ENCODE measurements at places on chromosomes 7 and 10.

GRCh38 chr7:55409482-55410225, 44.5 kb downstream of the LANCL2 start:
- no peak for DNase-seq

GRCh38 chr7:151017370-151017952, 6.8 kb downstream of the ATG9B start:
- no peak for DNase-seq

- no peak for DNase-seq
These were observed 33.1 kb downstream of the DENND2A start for GRCh38 chr7:140607441-140607989.

- no peak for DNase-seq
These were observed 629.0 kb downstream of the CCSER2 start for GRCh38 chr10:84957427-84957826.

- DNase-seq: no peak
These were observed 81.0 kb upstream of the SLF2 start for GRCh38 chr10:100831742-100832141.

GRCh38 chr7:123003539-123004126, 8.1 kb upstream of the TAS2R16 start:
- DNase-seq: no peak

DNA sequence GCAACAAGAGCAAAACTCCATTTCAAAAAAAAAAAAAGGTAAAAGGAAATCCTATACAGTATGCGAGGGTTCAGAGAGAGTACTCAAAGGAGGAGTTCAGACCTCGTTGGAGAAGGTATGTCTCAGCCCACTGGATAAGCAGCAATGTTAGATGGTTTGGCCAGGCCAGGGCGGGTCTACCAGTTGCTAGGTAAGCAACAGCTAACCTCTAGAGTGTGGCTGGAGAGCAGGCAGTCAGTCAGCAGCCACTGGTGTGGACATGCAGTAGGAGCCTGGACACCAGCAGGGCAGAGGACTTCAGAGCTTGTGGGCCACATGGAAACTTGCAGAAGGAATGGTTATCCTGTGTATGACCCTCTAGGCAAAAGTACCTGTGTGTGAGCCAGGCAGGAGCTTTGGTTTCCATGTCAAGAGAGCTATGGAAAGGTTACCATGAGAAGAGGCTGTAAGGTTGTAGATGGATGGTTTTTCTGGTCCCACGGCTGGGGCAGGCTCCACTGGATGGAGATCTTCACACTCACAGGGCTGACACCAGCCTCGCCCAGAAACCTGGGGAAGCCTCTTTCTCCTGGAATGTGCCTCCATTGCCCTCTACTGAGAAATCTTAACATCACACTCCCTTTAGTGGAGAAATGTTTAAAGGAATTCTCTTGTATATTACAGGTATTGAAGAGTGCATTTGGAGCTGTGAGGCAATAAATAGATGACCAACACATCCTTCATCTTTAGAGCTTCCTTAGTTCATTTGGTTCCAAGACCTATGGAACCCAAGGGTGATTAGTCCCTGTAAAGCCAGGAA, 63.6 kb downstream of the CCDC186 start:
- no peak for DNase-seq

DNA sequence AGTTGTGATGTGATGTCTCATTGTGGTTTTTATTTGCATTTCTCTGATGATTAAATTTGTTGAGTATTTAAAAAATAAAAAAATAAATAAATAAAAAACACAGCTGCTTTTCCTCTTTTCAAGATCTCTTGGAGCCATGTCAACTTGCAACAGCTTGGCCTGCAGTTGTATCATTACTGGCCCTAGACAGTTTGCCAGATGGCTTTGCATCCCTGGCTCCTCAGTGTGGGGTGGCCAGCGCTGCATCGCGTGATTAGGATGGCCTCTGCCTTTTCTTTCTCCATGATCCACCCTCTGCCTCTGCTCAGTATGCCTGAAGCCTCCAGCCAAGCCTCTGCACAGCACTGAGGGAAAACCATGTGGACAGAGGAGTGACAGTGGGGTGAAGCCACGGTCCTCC, 96.8 kb downstream of the PPP1R3C start:
- DNase-seq: no peak

GRCh38 chr7:108824840-108825580, 255.3 kb downstream of the DNAJB9 start:
- DNase-seq: peak; percentile 69

- DNase-seq: no peak
These were observed 2.8 kb upstream of the CDH23 start for GRCh38 chr10:71393841-71394475.

- no peak for DNase-seq
These were observed 2.7 kb downstream of the MXI1 start for GRCh38 chr10:110209926-110210673.

GRCh38 chr10:20598590-20598989, 298.5 kb downstream of the NEBL start:
- peak; percentile 57 for DNase-seq

- no peak for DNase-seq
These were observed 50.1 kb upstream of the IFRD1 start for GRCh38 chr7:112400141-112400540.

DNA sequence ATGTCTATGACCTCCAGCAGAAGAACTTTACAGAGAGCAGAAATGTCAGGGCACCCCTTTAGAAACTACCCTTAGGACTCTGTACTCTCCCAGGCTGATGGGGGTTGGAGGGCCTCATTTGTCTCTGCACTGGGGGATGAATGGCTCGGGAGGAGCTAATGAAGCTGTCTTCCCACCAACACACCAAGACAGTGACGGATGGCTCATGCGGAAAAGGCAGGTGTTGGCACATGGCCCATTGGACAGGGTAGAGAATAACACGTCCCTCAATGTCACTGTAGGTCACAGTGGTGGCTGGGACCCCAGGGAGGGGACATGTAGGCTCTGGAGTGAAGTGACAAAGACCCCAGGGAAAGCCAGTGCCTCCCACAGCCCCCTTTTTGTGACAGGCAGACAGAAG, 64.0 kb upstream of the PCBD1 start:
- no peak for DNase-seq

DNA sequence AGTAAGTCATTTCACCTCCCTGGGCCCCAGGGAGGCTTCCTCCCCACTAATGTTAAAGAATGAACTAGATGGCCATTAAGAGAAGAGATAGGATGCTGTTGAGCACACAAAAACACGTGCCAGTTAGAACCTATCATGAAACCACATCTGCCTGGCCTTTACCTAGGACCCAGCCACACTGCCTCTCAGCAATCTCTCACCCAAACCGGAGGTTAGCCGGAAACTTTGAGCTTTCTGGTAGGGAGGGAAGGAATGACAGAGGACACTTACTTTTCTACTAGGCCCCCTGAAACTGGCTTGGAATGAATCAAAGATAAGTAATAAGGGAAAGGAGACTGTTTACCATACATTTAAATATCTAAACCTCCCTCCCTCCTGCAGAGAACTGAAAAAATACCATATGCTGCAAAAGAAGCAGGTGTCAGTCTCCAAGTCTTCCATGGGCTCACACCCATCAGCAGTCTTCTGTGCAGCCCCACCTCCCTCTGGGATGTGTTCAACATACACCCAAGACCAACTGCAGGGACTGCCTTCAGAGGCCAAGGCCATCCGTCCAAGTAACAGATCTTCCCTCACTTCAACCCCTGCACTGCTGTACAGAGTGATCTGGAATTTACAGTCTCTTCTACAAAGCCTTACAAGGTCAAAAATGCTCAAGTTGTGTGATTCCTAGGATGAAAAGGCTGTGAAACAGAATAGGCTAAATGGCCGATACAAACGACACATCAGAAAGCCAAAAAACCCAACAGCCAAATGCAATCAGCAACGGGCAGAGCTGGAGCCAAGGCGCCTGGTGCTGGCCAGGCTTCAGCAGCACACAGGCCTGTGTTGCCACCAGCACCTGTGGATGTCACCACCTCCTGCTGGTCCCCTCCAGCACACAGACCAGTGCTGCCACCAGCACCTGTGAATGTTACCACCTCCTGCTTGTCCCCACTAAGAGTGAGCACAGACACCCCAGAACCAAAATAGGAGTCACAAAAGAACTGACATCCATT, 42.4 kb downstream of the SORBS1 start:
- no peak for DNase-seq

DNA sequence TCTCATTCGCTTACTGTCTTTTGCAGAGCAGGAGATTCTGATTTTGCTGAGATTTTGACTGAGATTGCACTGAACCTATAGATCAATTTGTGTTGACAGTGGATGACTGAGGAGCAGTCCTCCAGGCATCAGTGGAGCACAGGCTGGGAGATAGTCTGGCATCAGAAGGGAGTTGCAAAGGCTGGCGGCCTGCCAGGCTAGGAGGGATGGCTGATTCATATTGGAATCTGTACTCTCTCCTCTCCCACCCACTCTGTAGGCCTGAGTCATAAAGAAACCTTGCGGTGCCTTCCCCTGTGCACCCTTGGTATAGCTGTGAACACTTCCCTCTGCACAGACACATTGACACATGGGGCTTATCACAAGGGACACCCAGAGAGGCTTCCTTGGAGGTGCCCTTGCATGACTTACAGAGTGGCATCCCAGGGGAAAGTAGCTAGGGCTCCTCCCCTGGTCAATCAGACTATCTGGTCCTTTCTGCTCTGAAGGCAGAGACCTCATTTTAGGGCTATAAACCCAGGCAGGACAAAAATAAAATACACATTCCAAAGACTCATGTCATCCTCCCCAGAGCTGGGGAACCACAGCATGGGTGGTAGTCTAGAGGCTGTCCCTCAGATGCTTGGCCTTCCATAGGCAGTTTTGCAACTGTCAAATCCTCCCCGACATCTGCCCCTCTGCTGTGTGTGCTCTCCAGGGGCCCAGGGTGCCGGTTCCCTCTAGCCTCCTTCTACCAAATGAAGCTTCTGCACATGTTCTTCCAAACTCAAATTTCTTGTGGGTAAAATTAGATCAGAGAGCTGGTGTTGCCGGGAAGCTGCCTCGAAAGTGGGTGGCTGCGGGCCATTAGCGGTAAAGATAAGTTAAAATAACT, 37.4 kb upstream of the EEPD1 start:
- DNase-seq: peak; percentile 83

GRCh38 chr10:71974489-71975021, 10.4 kb downstream of the CHST3 start:
- no peak for DNase-seq

DNA sequence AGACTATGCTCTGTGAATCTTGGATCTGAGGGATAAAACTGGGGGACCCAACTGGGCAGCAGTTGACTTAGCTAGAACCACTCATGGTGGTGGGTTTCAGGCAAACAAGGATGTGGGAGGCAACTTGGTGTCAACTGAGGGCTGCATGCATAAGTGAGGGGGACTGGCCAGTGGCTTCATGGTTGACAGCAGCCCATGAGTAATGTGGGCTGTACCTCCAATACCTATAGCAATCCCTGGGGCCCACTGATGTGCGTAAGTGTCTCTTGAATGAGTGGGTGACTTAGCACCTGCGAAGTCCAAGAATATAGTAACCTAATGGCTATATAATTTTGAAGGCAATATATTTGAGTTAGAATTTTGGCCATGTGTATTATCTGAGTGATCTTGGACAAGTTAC, 13.7 kb upstream of the MAP3K8 start:
- DNase-seq: no peak

- DNase-seq: no peak
These were observed 49.0 kb downstream of the HTRA1 start for GRCh38 chr10:122510326-122510725.

DNA sequence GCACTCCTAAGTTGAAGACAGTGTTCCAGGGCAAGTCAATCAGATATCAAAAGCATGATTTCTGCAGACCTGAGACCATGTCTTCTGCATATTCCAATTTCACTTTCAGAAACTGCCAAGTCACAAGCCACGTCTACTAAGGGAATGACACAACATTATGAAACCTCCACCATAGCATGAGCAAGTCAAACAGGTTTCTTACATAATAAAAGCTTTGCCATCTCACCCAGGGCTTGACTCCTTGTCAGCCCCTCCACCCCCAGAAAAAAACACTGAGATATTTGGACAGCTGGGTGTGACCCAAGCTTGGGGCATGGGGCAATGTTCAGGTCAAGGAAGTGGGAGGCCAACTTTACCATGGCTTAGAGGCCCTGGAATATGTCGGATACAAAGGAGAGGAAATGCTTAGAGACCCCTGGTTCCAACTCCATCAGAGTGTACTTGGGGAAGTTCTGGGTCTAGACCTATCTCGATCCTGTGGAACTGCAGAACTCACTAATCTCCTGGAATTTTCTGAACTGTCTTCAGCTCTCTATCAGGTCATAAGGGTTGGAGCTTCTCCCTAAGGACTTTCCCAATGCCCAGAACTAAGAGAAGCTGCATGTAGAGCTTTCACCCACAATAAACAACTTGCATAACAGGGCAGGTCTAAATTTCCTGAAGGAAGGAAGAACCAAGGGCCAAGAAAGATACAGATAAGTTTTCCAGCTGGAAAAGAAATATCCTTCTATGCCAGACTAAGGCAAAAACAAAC, 80.6 kb upstream of the NAMPT start:
- DNase-seq: no peak

DNA sequence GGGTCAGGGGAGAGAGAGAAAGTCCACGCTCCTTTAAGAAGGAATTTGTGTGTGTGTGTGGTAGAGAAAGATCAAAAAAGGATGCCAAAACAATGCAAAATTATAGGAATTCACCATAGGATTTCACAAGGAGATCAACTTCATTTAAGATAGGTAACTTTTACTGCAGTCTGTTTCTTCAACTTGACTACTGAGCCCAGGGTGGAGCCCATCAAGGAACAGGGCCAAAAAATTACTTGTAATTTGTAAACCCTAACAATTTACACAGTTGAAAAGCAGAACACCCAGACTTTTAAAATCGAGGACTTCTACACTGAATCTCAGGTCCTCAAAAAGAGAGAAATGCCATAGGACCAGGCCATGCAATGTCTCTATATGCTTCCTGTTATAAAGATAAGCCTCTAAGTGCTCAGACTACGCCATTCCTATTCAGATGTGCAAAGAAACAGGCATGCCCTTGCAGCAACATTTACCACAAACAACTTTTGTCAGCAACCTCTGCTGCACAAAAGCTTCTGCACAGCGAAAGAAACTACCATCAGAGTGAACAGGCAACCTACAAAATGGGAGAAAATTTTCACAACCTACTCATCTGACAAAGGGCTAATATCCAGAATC, 10.6 kb upstream of the GIMAP4 start:
- DNase-seq: no peak

GRCh38 chr10:6382081-6382480, 179.3 kb downstream of the PFKFB3 start:
- DNase-seq: no peak

DNA sequence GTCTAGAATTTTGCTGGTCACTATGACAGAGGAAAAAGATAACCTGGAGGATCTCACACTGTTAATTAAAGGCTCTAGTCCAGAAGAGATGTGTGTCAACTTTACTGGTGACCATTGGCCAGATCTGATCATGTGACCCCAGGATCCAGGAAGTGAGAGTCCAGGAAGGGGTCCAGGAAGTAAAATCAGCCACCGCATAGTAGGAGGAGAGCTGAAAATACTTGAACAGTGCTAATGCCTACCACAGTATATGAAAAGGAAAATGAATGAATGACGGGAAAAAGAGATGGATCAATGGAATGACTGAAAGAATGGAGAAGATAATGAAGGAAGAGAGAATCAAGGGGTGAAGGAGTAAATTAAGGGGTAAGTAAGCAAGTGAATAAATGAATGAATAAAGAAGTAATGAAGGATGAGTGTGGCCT, 415.3 kb downstream of the RPS24 start:
- no peak for DNase-seq

All from smooth muscle cell of the brain vasculature (primary cell).